ENCODE measurements at places on chromosomes 7 and 10.

GRCh38 chr10:75606203-75606779, 174.9 kb downstream of the LRMDA start:
- no peak for DNase-seq

GRCh38 chr10:34181553-34182300, 633.4 kb downstream of the PARD3 start:
- no peak for DNase-seq

DNA sequence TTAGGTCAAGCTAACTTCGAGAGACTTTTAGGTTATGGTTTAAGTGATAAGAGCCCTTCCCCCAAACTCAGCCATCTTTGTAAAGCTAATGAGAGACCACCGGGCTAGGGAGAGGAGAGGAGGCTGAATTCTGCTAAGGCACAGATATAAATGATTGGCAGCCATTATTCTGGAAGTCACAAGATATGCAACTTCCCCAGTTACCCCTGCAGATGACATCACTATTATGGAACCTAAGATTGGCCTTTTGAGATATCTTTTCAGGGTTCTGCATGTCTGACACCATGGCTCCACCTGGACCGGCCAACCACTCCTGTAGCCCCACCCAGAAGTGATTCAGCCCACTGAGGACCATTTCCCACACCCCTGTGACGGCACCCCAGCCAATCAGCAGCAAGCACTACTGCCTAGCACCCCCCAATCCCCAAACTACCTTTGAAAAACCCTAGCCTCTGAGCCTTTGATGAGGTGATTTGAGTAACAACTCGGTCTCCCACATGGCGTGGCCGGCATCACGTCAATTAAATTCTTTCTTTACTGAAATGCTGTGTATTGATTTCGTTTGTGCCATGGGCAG, 14.4 kb downstream of the VIPR2 start:
- DNase-seq: no peak

DNA sequence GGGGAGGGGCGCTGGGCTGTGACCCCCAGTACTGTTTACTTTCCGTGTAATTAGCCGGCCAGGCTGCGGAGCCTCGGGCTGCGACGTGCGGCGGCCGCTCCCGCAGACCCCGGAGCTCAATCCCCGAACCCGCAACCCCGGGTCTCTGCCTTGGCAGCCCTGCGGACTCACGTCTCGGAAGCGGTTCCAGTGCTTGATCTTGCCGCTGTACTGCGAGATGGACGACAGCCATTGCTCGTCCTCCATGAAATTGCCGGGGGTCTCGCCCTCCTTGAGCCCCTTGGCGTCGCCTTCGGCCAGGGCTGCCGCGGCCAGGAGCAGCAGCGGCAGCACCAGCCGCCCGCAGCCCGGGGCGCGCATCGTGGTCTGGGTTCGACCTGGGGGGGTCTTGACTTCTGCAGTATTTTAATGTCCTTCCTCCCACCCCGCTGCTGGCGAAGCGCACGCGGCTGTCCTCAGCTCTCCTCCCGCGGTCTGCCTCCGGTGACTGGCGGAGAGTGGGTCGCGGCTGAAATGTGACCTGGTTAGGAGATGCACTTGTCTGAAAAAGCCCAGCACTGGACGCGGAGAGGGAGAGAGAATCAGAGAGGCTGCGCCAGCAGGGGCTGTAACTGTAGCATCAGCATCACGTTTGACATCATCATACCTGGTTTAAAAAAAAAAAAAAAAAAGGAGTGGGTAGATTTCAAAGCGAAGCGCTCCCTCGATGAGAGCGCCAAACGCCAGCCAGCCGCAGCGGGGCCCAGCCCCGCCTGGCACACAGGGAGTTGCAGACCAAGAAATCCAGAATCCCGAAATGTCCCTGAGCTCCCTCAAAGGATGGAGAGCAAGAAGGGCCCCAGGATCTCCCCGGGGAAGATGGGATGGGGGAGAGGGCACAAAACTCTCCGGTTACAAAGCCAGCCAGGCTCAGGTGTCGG, at the start of gene SPOCK2:
Gene SPOCK2, minus strand, starts transcription at position 583 of the 920 bp plus-strand sequence. Its CDS starts 223 bp downstream, at position 360.
- DNase-seq: peak; percentile 35

- DNase-seq: no peak
These were observed 186.3 kb upstream of the ADARB2 start for GRCh38 chr10:1923586-1923985.

DNA sequence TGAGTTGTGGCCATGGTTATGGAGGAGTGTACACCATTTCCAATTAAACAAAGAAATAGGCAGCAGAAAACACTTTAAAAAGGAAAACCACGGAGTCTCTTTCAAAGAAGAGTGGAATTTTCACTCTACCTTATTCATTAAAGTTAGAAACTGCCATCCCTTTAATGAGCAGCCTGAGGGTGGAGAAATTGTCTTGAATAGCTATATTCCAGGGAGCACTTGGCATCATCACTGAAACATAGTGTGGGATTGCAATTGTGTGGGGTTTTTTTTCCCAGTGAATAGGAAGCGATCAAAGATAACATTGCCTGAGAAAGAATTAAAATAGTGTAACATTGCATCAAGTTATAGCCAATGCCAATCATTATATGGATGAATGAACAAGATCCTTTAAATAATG, 191.6 kb downstream of the TEX36 start:
- DNase-seq: no peak

- no peak for DNase-seq
These were observed 43.5 kb downstream of the ATRNL1 start for GRCh38 chr10:115136616-115137015.

DNA sequence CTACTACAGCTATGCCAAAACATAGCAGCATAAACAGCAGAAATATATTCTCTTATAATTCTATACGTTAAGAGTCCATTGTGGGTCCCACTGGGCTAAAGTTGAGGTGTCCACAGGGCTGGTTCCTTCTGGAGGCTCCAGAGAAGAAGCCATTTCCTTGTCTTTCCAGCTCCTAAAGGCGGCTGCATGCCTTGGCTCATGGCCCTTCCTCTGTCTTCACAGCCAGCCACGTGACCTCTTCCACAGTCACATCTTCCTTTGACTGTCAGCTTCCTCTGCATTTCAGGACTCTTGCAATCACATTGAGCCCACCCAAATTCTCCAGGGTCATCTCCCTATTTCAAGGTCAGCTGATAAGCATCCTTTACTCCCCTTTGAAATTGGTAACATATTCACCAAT, 17.2 kb downstream of the NACAD start:
- DNase-seq: no peak

GRCh38 chr10:66783316-66783715, 142.5 kb upstream of the LRRTM3 start:
- no peak for DNase-seq

DNA sequence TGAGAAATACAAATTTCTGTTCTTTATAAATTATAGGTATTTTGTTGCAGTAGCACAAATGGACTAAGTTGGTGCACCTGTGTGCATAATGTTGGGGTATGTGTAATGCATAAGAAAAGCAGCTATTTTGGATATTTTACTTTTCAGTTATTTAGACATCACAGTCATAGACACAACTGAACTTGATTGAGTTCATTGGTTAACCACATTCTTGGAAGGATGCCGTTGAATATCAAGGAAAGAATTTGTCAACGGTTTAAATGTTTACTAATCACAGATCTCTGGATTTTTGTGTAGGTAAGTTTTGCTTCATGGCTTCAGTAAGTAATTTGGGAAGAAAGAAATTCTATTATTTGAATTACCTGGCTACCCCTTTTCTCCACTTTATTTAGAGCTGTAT, 4.1 kb downstream of the OTUD1 start:
- DNase-seq: no peak

- no peak for DNase-seq
These were observed 144.6 kb upstream of the TMEM106B start for GRCh38 chr7:12066521-12066920.

DNA sequence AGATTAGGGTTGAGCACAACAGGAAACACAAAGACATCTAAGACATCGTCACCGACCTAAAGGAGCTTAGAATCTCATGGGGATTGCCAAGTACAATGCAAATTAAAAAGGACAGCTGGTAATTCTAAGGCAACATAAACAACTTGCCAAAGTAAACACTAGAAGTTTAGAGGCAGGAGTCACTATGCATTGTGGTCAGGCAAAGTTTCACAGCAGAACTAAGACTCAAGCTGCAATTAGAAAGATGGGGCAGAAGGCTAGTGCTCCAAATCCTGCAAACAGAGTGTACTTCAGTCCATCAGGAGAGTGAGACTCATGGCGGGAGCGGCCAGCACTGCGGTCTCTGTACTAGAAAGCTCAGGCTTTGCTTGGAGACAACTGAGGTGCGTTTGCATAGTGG, 52.7 kb downstream of the HIPK2 start:
- peak; percentile 51 for DNase-seq

GRCh38 chr7:146455091-146455655, 338.6 kb downstream of the CNTNAP2 start:
- DNase-seq: no peak

- no peak for DNase-seq
These were observed 29.4 kb upstream of the ATOH7 start for GRCh38 chr10:68261132-68261856.

GRCh38 chr10:88926566-88927415, 25.8 kb downstream of the ACTA2 start:
- no peak for DNase-seq

GRCh38 chr10:106255111-106255678, 909.3 kb downstream of the SORCS1 start:
- DNase-seq: no peak

DNA sequence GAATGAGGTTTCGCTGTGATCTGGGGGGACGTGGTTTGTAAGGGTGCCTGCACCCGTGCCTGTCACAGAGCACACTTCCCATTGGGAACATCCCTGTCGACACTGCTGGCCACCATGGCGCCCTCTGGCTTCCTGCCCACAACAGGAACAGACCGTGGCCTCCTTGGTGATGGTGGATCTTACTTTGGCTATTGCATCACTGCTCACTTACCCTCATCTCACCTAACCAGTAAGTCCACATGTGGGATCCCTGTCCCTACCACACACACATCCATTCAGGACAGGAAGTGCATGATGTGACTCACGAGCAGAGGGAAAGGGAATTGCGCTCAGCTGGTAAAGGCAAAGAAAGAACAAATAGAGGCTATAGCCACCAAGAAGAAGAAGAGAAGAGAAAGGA, 26.2 kb upstream of the SEC61G start:
- no peak for DNase-seq

GRCh38 chr10:107450056-107450455, 285.6 kb upstream of the SORCS1 start:
- no peak for DNase-seq

DNA sequence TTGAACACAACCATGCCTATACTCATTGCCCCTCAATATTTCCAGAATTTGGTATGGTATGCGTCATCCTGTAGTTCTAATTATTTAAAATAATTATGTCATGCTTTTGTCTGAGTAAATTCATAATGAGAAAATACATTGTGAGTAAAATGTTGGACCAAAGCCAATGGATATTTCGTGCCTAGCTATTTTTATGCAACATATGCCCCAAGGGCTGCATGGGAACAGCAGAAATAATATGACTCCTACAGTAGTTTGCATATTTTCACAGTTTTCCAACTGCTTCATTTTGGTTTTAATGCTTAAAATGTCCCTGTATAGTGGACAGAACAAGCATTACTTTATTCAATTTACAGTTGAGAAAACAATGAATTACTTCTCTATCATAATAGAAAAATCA, 1115.6 kb upstream of the GHITM start:
- no peak for DNase-seq

GRCh38 chr10:66842371-66842770, 83.5 kb upstream of the LRRTM3 start:
- no peak for DNase-seq

DNA sequence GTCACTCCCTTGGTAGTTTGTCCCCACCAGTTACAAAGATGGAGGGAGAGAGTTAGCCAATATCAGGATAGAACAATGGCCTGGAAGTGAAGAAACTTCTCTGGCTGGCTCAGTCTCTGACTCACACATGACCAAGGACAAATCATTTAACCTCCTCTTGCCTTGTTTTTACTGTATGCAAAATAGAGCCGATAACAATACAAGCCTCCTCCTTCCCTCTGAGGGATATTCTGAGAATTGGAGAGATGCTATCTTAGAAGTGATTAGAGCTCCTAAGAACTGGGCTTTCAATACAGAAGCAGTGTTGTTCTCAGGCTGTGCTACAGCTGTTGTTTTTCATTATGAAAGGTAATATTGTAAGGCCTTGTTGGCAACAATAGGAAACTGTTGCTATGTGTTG, 87.7 kb upstream of the EGR2 start:
- DNase-seq: no peak

GRCh38 chr7:30859940-30860496, 51.6 kb upstream of the AQP1 start:
- DNase-seq: no peak

DNA sequence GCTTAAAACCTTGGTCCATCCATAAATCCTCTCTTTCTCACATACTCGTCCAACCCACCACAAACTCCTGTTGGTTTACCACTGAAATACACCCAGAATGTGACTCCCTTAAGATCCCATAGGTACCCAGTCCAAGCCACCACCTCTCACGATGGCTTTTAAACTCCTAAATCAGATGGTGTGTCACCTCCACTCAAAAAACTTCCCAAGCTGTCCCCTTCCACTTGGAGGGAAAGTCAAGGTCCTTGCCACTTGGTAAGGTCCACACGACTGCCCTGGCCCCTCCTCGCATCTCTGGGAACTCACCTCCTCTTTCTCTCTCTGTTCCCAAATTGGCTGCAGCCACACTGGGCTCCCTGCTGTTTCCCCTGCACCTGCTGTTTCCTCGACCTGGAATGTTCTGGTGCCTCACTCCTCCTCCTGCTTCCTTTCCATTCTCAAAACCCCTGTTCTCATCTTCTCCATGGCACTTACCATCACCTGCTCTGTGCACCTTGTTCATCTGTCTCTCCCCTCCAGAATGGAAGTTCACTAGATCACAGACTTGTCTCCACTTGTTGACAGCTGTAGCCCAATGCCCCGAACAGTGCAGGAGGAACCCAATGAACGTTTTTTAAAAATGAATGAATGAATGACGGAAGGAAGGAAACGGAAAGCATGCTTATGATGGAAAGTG, 23.0 kb downstream of the ZFAND2A start:
- no peak for DNase-seq

- no peak for DNase-seq
These were observed 411.6 kb downstream of the PLXNA4 start for GRCh38 chr7:132164558-132165125.

- DNase-seq: no peak
These were observed 30.0 kb downstream of the NUDT1 start for GRCh38 chr7:2272031-2272430.

GRCh38 chr7:91468256-91468655, 204.0 kb downstream of the FZD1 start:
- DNase-seq: no peak

GRCh38 chr10:103540722-103541121, 47.2 kb downstream of the NEURL1 start:
- DNase-seq: no peak

GRCh38 chr10:52031771-52032170, 282.3 kb upstream of the DKK1 start:
- DNase-seq: no peak

- DNase-seq: no peak
These were observed 24.7 kb upstream of the MTPAP start for GRCh38 chr10:30373596-30374327.

GRCh38 chr7:149827089-149827981, 10.8 kb upstream of the ZNF862 start:
- DNase-seq: no peak

GRCh38 chr7:2539031-2539911, 16.1 kb downstream of the BRAT1 start:
- DNase-seq: no peak

GRCh38 chr10:89954061-89954460, 252.7 kb downstream of the KIF20B start:
- no peak for DNase-seq

Measured in hepatic stellate cell (primary cell).